ENCODE measurements at places on chromosomes 2 and 18.

GRCh38 chr2:84121-84520 is 37.8 kb upstream of the FAM110C start:
- peak; percentile 7 for DNase-seq

DNA sequence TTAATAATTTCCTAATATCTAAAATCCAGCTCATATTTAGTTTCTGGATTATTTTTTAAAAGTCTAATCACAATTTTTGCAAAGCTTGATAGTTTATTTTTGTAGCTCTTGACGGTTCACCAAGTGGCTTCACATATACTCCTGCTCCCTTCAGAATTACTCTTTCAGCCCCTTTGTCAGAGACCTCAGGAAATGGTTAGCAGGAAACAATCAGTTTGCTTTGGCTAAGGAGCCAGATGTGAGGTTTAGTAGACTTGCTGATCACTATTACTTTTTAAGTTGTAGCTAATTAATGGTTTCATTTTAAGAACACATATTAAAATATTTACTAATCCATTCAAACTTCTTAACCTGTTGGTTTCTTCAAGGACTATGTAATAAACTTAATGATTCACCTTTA is 2.3 kb downstream of the RBBP8 start:
- no peak for DNase-seq

GRCh38 chr2:226849349-226849748 is 13.5 kb downstream of the RHBDD1 start:
- DNase-seq, result no peak

GRCh38 chr2:33498291-33498956 is 22.0 kb downstream of the RASGRP3 start:
- no peak for DNase-seq

DNA sequence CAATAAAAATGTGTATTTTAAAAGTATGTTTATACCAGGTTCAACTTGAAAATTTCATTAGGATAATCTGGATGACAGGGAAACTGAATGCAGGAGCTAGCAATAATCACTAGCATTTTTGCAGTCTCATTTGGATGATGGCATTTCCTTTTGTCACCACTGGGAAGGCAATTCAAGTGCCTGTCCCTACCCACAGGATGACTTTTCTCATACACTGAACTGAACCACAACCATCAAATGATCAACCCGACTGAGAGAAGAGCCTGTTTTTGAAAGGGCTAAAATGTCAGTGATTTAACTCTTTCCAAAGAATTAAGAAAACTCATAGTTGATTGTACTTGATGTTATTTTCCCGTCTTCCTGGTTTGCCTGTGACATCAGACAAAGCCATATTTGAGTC is 115.0 kb downstream of the FAM124B start:
- no peak for DNase-seq

- DNase-seq, result no peak
Observed at GRCh38 chr2:42878581-42878980, 86.2 kb upstream of the HAAO start.

DNA sequence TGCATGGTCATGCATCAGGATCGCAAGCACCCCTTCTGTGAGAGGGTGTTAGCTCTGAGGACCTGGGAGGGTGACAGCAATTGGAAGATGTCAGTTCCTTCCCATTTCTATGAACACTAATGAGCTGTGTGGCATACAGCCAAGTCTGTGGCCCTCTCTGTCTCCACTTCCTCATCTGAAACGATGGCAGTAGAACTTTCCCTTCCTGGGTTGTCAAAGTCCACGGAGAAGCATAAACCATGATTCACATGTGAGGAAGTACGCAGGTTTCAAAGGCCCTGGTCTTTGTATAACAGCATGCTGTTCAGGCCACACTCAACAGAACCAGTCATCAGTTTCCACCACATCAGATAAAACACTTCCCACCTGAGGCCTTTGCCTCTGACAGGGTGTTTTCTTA is 167.4 kb upstream of the RAB6C start:
- no peak for DNase-seq

DNA sequence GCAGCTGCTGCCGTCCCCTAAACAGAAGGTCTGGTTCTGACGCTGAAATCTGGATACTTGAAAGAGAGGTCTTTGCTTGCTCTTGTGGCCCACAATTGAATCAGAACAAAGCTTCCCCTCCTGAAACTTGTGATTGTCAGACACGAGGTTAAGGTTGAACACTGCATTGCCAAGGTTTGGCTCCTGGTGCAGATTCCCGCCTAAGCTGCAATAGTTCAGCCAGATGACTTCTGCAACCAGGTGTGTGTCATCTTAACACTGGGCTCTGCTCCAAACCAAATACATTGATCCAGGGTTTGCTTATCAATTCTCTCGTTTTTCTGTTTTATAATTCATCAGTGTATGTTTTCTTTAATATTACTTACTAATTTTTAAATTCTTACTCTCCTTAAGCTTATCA is 14.6 kb downstream of the GKN1 start:
- DNase-seq, result no peak

DNA sequence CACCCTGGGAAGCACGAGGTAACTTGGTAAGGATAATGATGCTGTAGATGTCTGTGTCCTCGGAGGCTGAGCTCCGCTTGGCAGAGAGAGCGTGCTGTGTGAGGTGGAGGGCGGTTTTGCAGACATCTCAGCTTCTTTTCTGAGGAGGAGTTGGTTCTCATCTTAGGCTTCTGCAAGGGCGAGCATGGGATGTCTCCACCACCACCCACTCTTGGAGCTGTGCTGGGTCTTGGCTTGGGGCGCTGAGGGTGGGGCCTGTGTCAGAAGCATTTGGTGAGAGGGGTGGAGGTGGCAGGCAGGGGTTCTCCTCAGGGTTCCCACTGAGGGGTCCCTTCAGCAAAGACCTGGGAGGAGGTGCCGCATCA is 9.2 kb downstream of the OXER1 start:
- DNase-seq, result no peak

GRCh38 chr2:42974721-42975717 is 182.6 kb upstream of the HAAO start:
- peak; percentile 14 for DNase-seq

DNA sequence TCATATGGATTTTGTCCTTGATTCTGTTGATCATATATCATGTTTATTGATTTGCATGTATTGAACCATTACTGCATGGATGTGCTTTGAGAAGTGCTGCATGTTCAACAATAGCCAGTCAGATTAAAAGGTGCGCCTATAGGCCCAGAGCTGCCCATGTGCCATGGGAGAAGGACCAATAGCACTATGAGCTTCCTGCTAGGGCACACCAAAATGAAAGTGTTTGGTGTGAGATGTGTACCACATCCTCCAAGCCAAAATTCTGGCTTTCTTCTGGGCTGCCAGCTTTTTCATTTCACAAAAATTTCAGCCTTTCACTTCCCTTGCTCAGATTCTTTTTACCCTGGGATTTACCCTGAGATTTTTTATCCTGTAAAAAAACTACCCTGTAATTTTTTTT is 34.8 kb upstream of the MMADHC start:
- DNase-seq, result no peak

DNA sequence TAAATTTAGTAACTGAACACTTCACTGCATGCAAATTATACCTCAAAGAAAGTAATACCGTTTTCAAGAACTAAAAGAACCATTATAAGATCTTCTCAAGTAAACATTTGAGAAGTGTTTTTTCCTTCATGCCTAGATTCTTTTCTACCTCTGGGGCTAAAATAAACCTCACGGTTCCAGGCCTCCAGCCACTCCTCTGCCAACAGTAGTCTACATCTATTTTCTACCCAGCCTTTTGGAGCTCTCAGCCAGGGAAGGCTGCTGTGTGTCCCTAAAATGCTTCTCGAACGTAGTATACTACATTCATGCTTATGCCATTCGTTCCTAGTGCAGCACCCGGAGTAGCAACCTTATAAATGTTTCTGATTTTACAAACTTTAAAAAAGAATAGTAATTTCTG is 219.7 kb downstream of the AFF3 start:
- no peak for DNase-seq

GRCh38 chr2:25241452-25241851 is 73.1 kb upstream of the POMC start:
- no peak for DNase-seq

DNA sequence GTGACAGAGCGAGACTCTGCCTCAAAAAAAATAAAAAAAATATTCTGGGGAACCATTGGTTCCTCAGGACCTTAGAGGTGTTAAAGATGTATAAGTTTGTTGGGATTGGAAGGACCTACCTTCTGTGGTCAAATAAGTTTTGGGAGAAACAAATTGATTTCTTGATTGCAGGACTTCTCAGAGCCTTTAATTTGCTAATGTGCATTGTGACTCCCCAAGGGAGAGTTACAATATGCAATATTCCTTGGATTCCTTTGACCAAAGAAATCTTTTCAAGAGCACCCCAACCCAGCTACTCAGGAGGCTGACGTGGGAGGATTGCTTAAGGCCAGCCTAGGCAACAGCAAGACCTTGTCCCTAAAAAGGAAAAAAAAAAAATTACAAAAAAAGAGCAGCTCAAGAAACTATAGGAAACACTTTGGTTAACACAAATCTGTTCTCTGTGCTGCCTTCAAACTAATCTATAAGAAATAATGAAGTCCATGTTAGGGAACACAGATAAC is 6.5 kb downstream of the NAGK start:
- no peak for DNase-seq

DNA sequence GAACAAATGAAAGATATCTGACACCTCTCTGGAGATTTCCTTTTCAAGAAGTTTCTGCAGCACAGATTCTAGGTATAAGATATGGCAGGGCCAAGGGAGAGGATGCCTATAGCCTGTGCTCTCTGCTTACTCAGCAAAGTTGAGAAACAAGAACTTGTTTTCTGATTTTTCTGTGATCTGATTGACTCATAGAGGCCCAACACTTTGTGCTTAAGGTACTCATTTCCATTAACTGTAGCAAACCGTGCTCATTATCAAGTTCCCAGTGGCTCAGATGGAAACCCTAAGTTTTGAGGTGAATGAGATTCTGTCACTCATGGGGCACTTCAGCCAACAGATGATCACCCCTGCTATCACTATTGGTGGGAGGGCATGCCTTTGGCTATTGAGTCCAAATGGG is 124.3 kb downstream of the SP100 start:
- no peak for DNase-seq

DNA sequence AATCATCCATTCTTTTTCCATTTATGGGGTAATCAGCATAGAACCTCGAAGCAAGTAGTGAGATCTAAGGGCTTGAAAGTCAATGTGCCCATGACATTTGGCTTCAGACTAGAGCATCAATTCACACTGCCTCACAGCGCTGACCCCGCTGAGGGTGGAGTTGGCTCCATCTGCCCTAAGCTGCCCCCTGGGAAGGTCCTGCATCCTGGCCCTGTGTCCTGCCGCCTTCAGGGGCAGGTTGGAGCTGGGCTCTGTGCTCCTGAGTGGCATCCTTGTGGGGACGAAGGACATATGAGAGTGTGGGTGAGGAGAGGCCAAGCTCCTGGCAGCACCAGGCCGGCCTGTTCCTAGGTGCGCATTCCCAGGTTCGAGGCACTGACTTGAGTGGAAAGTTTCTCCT is 249.4 kb downstream of the FHOD3 start:
- DNase-seq, result no peak

DNA sequence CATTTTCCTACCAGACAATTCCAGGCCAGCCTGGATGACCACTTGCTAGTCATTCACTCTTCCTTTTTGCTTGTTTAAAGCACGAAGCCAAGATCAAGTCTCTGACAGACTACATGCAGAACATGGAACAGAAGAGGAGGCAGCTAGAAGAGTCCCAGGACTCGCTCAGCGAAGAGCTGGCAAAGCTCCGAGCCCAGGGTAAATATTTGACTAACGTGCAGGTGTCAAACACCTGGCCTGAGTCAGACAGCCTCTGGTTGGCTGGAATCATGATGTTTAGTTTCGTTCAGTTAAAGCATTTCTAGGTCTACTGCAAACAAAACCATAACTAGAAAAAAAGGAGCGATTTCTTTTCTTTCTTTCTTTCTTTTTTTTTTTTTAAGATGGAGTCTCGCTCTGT is 44.2 kb upstream of the LYPD6B start:
- no peak for DNase-seq

GRCh38 chr2:234429265-234429664 is 67.6 kb downstream of the ARL4C start:
- no peak for DNase-seq

DNA sequence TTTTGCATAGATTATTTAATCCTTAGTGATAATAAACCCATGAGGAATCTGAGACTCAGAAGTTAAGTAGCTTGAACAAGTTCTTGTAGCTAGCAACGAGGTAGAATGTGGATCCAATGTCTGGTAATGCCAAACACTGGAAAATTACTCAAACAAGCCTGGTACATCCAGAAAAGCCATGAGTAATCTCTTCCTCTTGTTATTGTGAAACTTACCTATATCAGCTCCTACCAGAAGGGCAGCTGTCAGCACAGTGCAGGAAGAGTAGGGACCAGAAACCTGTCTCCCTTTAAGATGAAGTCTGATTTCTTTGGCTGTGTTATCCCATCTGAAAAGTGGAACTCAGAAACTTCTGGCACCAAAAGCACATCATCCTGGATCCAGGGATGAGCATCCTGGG is 7.7 kb upstream of the SERPINB8 start:
- DNase-seq, result no peak

GRCh38 chr18:813172-814071 is 1.4 kb upstream of the YES1 start:
- no peak for DNase-seq

GRCh38 chr18:3683483-3683882 is 233.5 kb downstream of the TGIF1 start:
- DNase-seq, result peak; percentile 82

- no peak for DNase-seq
Observed at GRCh38 chr2:140648393-140648792, 1482.4 kb downstream of the LRP1B start.

- no peak for DNase-seq
Observed at GRCh38 chr2:197207106-197207505, 103.5 kb downstream of the ANKRD44 start.

- no peak for DNase-seq
Observed at GRCh38 chr2:172013396-172013795, 13.6 kb downstream of the METAP1D start.

DNA sequence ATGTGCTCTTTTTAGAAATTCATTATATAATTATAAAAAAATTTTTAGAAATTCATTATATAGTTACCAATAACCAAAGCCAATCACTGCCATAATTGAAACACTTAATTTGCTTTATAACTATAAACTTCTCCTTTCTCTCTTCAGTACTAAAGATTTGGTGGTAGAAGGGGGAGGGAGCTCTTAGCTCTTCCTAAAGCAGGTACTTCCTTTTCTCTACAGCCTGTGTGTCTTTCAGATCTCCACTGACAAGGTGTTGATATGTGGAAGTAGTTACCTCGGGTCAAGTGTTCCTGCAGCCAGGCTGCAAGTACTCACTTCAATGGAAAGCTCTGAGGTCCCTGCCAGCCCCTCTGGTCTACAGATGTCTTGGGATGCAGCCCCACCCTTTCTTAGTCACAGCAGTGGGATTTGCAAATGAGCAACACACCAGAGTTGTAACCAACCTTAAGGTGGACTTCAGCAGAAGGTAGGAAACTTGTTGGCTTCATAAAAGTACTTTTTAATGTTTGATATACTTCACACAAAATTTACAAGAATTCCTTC is 690.0 kb downstream of the ARHGAP15 start:
- DNase-seq, result no peak

GRCh38 chr2:109670556-109671411 is 56.6 kb downstream of the SOWAHC start:
- no peak for DNase-seq
